Activated T-helper 1 cell treated with anti-CD3 and anti-CD28 coated beads, Interleukin-2, amount 50 U/mL, for 16 hours (primary cell): ENCODE measurements at places on chromosomes 16 and 17.

DNA sequence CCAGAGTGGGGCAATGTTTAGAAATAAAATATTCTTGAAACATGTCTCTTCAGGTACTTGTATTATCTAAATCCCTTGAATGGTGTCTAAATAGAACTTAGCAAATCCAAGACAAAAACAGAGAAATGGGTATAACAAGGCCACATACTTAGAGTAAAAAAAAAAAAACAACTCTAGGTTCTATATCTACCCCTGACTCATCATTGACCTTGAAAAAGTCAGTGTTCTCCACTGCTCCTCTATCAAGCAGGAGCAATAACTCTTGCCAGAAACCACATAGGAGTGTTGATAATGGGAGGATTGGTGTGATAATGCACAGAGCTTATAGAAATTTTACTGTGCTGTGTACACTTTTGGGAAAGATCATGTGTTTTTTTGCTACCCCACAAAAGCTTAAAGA, 296.6 kb upstream of the PMFBP1 start:
- DNase-seq: no peak

DNA sequence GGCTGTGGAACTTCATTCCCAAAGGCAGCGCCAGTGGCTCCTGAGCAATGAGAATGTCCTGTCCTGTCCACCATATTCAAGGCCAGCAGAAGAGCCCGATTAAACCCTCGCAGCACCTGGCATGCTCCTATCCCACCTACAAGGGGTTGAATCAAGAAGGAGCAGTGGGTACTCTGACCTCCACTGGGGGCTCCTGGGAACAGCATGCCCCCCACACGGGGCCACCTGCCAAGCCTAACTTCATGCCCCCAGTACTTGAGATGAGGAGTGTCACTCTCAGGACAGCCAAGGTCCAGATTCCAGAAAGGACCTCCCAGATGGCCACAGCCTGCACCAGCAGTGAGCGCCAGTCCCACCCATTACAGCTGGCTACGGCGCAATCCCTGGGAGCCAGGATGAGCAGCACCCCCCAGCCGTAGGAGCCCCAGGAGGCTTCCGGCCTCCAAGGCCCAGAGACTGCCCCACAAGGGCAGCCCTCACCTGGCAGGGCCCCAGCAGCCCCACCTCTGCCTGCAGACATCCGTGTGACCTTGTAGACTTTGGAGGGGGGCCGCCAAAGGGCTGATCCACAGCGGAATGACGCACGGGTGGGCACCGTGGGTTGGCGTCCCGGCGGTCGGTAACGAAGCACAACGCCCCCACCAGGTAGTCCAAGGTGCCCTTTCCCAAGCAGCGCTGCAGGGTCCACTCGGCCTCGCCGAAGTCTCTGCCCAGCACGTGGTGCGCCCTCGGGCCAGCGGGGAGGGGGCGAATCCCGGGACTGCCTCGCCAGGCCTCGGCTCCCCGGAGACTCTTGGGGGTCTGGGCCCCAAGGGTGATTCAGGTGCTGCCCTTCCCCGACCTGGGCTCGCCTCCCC, 1.0 kb upstream of the MPDU1 start:
- DNase-seq: no peak

GRCh38 chr16:75789237-75789636, 62.9 kb upstream of the CPHXL start:
- no peak for DNase-seq

DNA sequence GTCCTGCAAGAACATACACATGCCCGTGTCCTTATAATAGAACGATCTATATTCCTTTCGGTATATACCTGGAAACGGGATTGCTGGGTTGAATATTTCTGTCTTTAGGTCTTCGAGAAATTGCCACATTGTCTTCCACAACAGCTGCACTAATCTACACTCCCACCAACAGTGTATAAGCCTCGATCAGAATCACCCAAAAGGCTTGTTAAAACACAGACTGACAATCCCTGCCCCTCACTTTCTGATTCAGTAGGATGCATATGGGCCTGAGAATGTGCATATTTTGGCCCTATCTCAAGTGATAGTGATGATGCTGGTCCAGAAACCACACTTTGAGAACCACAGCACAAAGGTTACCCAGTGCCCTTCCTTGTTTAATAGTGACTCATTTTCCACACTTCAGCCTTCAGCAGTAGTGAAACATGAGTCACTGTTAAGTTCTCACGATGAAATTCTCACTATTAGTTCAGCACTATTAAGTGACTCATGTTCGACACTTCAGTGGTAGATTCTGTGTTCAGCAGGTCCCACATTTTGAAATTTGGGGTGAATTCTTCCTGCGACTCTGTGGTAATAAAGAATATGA, 215.6 kb downstream of the GRIN2A start:
- no peak for DNase-seq

GRCh38 chr16:85798901-85799496, 345 bp downstream of the EMC8 start:
- DNase-seq: no peak

DNA sequence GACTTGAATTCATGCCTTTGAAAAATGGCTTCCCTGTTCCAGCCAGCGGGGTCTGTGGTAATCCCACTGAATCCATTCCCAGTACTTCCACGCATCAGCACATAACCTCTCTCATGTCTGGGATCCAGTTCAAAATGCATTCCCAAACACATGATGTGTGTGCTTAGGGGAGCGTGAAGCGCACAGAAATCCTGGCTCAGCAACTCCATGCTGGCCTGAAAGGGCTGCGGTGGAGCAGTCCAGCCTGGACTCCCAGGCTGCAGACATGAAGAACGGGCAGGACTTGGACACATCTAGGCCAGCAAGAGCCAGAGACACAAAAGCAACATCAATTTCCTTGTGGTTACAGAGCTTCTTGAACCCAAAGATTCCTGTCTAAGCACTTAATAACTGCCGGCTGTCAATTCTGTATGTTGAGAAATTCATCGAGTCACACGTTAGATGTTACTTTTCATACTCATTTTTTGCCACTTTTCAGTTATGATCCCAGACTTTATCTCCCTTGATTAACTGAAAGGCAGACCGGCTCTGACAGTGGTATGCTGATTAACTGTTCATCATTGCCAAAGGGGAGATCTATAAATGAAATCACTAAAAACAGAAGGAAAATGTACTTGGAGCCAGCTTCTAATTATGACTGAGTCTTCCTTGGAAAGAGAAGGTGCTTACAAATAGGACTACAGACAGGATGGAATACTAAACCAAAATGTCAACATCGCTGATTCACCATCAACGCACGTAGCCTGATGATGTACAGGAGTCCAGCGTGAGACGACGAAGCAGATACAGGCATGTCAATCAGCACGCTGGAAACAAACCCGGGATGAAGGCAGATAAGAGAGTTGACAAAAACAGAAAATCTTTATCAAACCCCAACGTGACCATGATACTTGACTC, 23.0 kb downstream of the NSMCE1 start:
- DNase-seq: no peak

- DNase-seq: peak; percentile 6
These were observed 108.5 kb upstream of the XYLT1 start for GRCh38 chr16:17578981-17579874.

- no peak for DNase-seq
These were observed 41.0 kb upstream of the KSR1 start for GRCh38 chr17:27415120-27415795.

DNA sequence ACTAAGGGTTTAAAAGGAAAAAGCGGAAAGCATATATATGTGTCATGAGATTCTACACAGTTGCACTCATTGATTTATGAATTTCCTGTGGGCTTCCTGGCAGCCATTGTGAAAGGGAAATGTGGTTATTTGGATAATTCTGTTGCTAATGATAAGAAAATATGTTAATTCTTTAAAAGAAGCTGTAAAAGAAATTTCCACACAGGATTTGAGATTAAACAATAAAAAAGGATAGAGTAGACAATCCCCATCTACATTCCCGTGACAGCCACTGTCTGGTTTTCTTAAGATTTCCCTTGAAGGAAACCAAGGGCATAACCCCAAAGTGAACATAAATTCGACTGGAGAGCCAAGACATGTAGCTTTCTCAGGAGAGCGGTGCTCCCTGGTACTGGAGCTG, 397.5 kb downstream of the CPPED1 start:
- no peak for DNase-seq

DNA sequence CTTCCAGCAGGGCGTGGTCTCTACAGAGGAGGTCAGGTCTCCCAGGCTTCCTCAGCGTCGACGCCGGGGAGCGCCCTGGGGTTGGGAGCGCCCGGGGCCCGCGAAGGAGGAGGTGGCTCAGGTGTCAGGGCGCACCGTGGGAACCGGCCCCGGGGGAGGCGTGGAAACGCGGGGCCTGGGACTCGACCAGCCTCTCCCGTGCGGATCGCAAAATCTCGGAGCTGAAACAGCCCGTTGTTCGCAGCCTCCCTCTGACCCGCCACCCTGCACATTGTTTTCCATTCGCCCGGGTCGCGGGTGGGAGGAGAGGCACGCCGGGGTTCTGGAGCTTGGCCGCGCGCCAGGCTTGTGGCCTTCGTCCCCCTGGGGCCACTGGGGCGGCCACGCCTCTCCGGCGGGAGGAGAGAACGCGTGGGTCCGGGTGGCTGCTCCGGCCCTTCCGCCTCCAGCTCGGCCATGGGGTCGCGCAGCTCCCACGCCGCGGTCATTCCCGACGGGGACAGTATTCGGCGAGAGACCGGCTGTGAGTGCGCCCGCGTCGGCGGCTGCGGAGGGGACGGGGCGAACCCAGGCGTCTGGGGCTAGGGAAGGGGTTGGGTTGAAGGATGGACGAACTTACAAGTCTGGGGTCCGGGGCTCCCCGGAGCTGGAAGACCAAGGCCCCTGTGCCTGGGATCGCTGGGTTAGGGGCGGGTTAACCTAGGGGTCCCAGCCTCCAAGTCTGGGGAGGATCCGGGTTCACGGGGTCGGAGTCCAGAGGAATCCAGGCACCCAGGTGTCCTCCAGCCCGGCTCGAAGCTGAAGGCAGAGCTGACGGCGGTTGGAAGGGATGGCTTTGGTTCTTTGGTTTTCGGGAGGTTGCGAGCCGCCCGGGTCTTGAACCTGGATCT, at the start of gene CHP2:
Gene CHP2 (plus strand): TSS at position 433 of the 890 bp plus-strand sequence. CDS start 24 bp downstream, at position 457.
- DNase-seq: no peak

DNA sequence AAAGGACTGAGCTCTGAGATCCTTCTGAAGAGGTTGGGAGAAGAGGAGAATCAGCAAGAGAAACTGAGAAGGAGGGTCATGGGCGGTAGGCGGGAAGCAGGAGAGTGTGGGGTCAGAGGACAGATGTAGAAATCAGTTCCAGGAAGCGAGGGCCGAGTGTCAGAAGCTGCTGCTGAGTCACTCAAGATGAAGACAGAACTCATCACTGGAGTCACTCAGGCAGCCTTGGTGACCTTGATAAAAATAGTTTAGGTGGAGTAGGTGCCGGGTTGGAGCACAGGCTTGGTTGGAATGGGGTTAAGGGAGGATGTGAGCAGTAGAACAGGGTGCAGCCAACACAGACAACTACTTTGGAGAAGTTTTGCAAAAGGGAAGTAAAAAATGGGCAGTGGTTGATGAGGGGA, 6.1 kb upstream of the ITGAM start:
- DNase-seq: no peak

- no peak for DNase-seq
These were observed 20.7 kb downstream of the MMP15 start for GRCh38 chr16:58046054-58046881.

DNA sequence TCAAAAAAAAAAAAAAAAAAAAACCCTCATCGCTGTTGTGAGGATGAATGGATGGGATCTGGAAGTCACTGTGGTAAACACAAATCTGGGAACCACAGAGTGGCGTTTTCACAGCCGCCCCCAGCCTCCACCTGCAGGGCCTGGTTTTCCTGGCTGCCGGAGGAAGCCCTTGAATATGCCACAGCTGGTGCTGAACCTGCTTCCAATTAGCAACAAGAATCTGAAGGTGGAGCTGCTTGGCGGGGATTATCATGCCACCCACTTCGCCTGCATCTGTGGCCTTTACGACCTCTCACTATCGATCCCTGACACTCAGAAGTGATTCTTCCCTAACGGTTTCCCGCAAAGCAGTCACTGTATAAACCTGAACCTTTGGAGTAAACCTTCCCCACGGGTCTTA, 16.1 kb downstream of the MRM3 start:
- DNase-seq: no peak

- no peak for DNase-seq
These were observed 290.5 kb downstream of the CEP112 start for GRCh38 chr17:65901394-65901793.

DNA sequence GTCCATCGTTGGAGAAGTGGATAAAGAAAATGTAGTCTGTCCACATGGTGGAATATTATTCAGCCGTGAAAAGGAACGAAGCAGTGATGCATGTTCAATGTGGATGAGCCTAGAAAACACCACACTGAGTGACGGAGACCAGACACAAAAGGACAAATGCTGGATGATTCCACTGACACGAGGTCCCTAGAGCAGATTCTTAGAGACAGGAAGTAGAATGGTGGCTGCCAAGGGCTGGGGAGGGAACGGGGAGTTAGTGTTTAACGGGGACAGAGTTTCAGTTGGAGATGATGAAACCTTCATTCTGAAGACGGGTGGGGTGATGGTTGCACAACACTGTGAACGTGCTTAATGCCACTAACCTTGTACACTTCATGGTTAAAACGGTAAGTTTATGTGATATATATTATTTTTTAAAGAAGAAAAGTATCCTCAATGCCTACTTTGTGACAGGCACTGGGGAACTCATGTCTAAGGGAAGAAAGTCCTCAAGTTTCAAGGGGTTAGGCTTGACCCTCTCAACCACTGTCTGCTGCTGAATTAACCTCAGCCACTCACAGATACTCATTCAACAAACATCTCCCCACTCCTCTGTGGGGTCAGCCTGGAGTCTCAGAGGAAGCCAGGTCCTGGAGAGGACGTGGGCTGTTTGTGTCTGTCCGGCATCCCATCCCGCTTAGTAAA, 17.6 kb downstream of the C16orf74 start:
- DNase-seq: no peak

GRCh38 chr17:42920106-42920900, 19.7 kb downstream of the G6PC1 start:
- no peak for DNase-seq

- DNase-seq: no peak
These were observed 1.1 kb downstream of the LASP1NB start for GRCh38 chr17:38926293-38927070.

- DNase-seq: no peak
These were observed 96.9 kb downstream of the KATNIP start for GRCh38 chr16:27646806-27647205.

DNA sequence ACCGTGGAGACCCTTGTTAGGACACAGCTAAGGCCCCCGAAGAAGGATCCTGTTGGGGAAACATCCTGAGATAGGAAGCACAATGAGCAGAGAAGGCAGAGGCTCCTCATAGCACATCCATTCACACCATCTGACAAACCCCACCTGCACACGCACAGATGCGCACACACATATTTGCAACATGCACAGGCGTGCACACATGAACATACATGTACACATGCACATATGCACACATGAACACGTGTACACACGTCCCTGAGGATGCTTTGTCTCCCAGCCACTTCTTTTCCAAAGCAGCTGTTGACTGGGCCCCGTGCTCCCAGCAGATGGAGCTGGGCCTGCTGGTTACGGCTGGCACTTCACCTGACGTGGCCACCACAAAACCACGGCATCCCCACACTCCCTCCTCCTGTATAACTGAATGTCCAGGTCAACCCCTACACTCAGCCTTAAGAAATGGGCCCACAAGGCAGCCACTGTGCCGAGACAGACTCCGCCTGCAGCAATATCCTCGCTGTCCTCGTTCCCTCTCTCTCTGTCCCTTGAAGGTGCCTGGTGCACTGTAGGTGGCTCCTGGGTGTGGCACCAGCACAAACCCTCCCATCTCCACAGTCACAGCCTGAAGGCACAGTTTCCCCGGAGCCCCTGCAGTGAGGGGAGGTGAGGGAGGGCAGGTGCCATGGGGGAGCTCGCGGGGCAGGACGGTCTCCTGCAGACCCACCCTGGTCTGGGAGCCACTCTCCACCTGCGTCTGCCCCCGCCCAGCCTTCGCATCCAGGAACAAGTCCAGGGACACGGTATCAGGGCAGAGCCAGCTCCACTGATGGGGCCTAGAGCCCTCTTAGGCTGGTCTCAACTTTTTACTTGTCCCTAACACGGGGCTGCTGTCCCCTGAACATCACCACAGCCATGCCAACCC, 183.0 kb downstream of the RBFOX3 start:
- DNase-seq: no peak
